ENCODE measurements at places on chromosomes 12 and 14. TPM values are rescaled to one million over a fixed set of nuclear protein-coding genes. Genes with fewer than 3 reads are reported as not detected.
A peak's percentile ranks its signal among the peaks of the same experiment; 100 is the strongest.

GRCh38 chr14:65193916-65194590 is 91.7 kb upstream of the MAX start:
- DNase-seq = no peak

The HOXC9 gene
- total RNA-seq = not detected

GRCh38 chr12:4745249-4745648 is 25.0 kb downstream of the GALNT8 start:
- no peak for DNase-seq

GRCh38 chr12:42534184-42534838 is 55.2 kb downstream of the PRICKLE1 start:
- no peak for DNase-seq

- DNase-seq = no peak
Observed at GRCh38 chr14:77583657-77584056, 32.8 kb downstream of the SPTLC2 start.

- DNase-seq = peak; percentile 65
Observed at GRCh38 chr14:106489112-106489881, 962.9 kb downstream of the TMEM121 start.

The SLC2A14 gene
- total RNA-seq = 0.09 TPM

- no peak for DNase-seq
Observed at GRCh38 chr12:6212086-6212485, 11.9 kb downstream of the CD9 start.

GRCh38 chr14:22391908-22392565 is 197.0 kb downstream of the DAD1 start:
- no peak for DNase-seq

The MYF6 gene
- total RNA-seq = not detected

GRCh38 chr12:41362931-41363330 is 174.8 kb downstream of the PDZRN4 start:
- DNase-seq = no peak

The NTN4 gene
- not detected for total RNA-seq

DNA sequence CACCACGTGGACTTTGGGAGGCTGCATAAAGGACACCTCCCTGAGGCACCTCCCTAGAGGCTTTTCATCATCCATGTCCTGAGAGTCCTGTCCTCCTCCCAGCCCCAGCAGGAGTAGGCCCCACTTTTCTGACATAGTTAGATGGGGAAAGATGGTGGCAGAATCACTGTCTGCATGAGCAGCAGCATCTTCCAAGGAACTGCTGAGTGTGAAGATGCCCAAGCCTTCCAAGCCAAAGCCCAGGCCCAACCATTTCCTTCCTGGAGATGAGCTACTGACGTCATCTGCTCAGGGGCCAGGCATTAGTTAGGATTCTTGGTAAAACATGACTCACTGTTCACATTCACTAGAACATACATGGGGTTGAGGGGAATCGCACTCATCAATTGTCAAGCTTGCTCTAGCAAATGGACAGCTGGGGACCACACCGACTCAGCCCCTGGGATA is 37.3 kb downstream of the VDR start:
- peak; percentile 84 for DNase-seq

GRCh38 chr12:49051373-49051764 is 9.2 kb downstream of the KMT2D start:
- no peak for DNase-seq

GRCh38 chr14:106776395-106776983 is 1250.1 kb downstream of the TMEM121 start:
- no peak for DNase-seq

The ARL1 gene
- total RNA-seq = 85.4 TPM

The PAX9 gene
- not detected for total RNA-seq

The RNASE7 gene
- total RNA-seq = not detected

The KCNH5 gene
- total RNA-seq = not detected

- no peak for DNase-seq
Observed at GRCh38 chr12:98109266-98109665, 406.1 kb upstream of the TMPO start.

Data from activated CD4-positive, alpha-beta T cell treated with anti-CD3 and anti-CD28 coated beads, Interleukin-2, amount 10 ng/mL, durations not matched to agents 24 days and 14 days (primary cell).